ENCODE measurements at places on chromosomes 11 and 22.

- no peak for DNase-seq
Measured at GRCh38 chr11:130418210-130418609, 10.2 kb downstream of the ADAMTS8 start.

- DNase-seq, result no peak
Measured at GRCh38 chr22:19042285-19043120, 79.7 kb downstream of the DGCR2 start.

- peak; percentile 94 for DNase-seq
Measured at GRCh38 chr11:65569973-65570918, at the start of gene ZNRD2. TSS of gene ZNRD2 (plus strand) at chr11:65570477. CDS start at chr11:65570492, 15 bp downstream.

- no peak for DNase-seq
Measured at GRCh38 chr11:71931245-71931602, 2.4 kb downstream of the RNF121 start.

- DNase-seq, result no peak
Measured at GRCh38 chr22:44340271-44341239, 27.8 kb upstream of the SHISAL1 start.

GRCh38 chr11:129086976-129087375 lies 105.1 kb downstream of the ARHGAP32 start:
- no peak for DNase-seq

DNA sequence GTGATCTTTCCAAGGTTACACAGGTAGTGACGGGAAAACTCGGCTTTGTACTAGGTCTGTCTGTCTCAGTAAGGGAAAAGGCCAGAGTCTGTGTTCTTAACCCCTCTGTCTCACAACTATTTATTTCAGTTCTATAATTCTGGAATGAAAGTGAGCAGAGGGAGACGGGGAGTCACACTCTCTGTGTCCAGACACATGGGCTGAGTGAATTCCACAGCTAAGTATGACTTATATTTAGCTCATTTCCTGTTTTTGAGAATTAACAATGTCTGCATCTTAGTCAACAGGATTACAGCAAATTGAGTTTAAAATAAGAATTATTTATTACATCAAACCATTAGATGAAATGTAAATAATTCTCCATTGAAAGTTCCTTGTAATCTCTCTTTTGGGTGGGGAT lies 62.5 kb upstream of the OR4B1 start:
- no peak for DNase-seq

- no peak for DNase-seq
Measured at GRCh38 chr11:100403816-100404215, 283.3 kb upstream of the ARHGAP42 start.

DNA sequence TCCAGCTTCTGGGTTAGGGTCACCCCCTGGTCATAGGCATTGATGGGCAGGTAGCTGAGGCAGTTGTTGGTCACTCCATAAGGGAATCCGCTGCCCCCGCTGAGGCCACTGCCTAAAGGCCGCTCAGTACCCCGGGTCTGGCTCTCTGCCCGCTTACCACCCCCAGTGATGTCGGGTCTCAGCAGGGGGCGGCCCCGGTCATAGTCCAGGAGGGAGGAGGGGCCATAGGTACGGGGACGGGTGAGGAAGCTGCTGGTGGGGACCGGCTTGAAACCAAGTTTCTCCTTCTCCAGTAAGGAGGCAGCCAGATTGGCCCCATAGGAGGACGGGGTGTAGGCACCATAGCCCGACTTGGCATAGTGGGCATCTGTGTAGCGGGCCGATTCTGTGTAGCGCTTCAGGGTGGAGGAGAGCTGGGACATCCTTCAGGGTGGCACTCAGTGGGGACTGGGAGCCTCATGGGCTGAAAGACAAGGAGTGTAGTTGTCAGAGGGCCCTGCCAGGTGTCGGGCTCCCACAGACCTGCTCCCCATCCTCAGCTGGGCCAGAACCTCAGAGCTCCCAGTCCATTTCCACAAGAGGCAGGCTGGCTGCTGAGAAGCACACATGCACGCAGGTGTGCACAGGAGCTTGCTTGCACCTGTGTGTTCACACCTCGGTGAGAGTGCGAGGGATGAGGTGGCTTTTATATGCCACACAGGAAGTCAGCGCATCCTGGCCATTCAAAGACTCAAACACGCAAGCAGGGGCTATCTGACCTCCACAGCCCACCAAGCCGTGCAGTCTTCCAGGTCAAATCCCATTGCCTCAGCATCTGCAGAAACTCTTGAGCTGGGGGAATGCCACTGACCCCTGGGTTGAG lies 8.2 kb downstream of the USP2 start:
- DNase-seq, result no peak

- DNase-seq, result peak; percentile 1
Measured at GRCh38 chr11:2267851-2268728, 2.3 kb downstream of the ASCL2 start.

GRCh38 chr22:50446708-50447575 lies 27.9 kb downstream of the SBF1 start:
- DNase-seq, result no peak

- no peak for DNase-seq
Measured at GRCh38 chr11:10375280-10375971, 70.6 kb downstream of the ADM start.

GRCh38 chr11:66543263-66544107 lies 2.4 kb downstream of the ZDHHC24 start:
- DNase-seq, result peak; percentile 36

All from neural crest cell (in vitro differentiated cells).